Activated CD4-positive, alpha-beta memory T cell treated with anti-CD3 and anti-CD28 coated beads for 36 hours (primary cell): ENCODE measurements at places on chromosomes 7 and 10. TPM values are rescaled to one million over a fixed set of nuclear protein-coding genes. Genes with fewer than 3 reads are reported as not detected.

- H3K27me3 ChIP-seq: no peaks in the 10 kb centered on the region
- no peaks in the 10 kb centered on the region for H3K4me1 ChIP-seq
- H3K27ac ChIP-seq: no peak overlapping the region
- DNase-seq: no peak
- no peaks in the 10 kb centered on the region for H3K36me3 ChIP-seq
Measured at GRCh38 chr7:46109437-46109836, 188.4 kb upstream of the IGFBP3 start.

GRCh38 chr10:101358706-101359300, 4.8 kb downstream of the BTRC start:
- peaks cover under 1% of the 10 kb centered on the region for H3K27me3 ChIP-seq
- DNase-seq: no peak
- no peak overlapping the region for H3K27ac ChIP-seq
- peaks cover 26% of the 10 kb centered on the region for H3K4me1 ChIP-seq

DNA sequence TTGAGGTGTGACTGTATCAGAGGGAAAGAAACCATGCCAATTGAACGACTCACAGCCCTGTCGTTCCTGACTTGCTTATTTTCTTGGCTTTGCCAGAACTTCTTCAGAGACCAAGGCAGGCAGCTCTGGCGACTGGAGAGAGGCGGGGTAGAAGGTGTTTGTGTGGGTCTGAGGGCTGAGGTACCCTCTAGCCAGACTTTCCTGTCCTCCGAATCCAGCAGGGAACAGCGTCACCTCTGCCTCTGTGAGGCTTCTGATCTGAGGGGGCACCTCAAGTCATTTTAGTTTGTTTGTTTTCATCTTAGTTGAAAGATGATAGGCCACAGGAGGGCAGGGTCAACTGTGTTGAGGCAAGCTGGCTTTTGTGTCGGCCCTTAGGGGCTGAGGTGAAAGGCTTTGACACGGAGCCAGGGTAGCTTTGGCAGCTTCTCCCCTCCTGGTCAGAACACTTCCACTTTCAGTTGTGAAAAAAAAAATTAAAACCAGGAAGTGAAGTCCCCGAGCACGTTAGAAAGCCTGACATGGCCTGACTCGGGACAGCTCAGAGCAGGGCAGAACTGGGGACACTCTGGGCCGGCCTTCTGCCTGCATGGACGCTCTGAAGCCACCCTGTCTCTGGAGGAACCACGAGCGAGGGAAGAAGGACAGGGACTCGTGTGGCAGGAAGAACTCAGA, 1.9 kb downstream of the ACSL5 start:
- H3K27ac ChIP-seq: peak overlapping the region; percentile 95
- peak overlapping the region; percentile 94 for H3K4me3 ChIP-seq
- H3K4me1 ChIP-seq: peaks cover 56% of the 10 kb centered on the region
- no peaks in the 10 kb centered on the region for H3K27me3 ChIP-seq
- DNase-seq: peak; percentile 58
- peaks cover 19% of the 10 kb centered on the region for H3K36me3 ChIP-seq

DNA sequence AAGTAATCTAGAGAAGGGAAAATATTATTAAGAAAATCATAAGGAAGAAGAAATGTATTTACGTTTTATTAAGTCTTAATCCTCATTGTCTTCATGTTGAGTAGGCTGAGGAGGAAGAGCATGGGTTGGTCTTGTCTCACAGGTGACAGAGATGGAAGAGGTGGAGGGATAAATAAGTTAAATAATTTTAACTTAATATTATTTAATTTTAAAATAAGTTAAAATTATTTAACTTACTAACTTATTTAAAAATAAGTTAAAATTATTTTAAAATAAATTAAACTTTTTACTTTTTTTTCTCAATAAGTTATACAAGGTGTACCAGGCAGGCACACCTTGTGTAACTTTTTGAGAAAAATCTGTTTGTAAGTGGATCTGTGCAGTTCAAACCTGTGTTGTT, 36.6 kb downstream of the STK31 start:
- no peaks in the 10 kb centered on the region for H3K4me1 ChIP-seq
- H3K27me3 ChIP-seq: no peaks in the 10 kb centered on the region
- H3K4me3 ChIP-seq: no peak overlapping the region
- H3K36me3 ChIP-seq: peaks cover 8% of the 10 kb centered on the region
- no peak overlapping the region for H3K27ac ChIP-seq

- no peaks in the 10 kb centered on the region for H3K4me1 ChIP-seq
- H3K27ac ChIP-seq: no peak overlapping the region
- no peak overlapping the region for H3K4me3 ChIP-seq
- no peak for DNase-seq
- H3K36me3 ChIP-seq: no peaks in the 10 kb centered on the region
Measured at GRCh38 chr10:116237260-116237659, 35.7 kb downstream of the GFRA1 start.

GRCh38 chr7:118152149-118152548, 31.8 kb upstream of the LSM8 start:
- H3K4me3 ChIP-seq: no peak overlapping the region
- H3K27ac ChIP-seq: no peak overlapping the region
- no peak for DNase-seq

DNA sequence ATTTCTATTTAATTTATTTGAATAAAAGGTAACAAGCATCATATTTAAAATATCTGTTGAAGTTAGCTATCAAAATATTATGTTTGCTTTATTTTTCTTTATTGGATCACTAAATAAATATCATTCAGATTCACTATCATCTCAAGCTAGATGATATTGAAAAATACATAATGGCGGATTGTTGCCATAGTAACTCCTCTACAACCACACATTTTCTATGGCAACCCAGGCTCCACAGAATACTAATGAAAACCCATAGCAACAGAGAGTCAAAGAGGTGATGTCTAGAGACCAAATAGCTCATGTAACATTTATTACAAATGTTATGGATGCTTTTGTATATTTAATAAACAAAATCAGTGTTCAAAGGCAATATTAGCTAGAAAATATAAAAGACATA, 148.9 kb upstream of the CDK1 start:
- no peak overlapping the region for H3K27ac ChIP-seq
- no peaks in the 10 kb centered on the region for H3K27me3 ChIP-seq
- no peak overlapping the region for H3K4me3 ChIP-seq
- DNase-seq: no peak

DNA sequence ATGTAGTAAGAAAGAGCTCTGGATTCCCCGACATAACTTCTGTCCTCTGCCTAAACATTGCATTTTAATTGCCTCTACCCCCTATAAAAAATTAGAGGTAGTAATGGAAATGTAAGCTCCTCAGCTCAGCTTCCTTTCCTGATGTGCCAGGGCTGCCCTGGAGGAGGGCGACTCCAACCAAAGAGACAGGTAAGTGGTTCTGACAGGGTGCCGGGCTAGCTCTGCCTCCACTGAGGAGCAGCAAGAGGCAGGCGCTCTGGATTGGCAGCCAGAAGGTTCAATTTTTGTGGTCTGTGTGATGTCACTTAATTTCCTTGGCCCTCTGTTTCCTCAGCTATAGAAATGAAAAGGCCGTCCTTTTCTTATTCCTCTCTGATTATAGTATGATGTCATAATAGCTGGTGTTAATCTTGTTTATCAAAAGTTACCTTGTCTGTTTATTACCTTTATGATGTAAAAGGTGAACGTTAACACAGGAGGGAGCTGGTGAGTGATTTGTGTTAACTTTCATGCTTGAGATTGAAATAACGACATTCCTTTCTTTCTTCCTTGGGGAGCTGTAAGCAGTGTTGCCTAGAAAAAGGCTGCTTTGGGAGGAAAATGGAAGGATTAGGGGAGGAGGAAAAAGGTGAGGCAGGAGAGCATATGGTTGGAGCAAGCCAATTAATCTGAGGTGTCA, 51.8 kb downstream of the ANLN start:
- H3K27ac ChIP-seq: no peak overlapping the region

DNA sequence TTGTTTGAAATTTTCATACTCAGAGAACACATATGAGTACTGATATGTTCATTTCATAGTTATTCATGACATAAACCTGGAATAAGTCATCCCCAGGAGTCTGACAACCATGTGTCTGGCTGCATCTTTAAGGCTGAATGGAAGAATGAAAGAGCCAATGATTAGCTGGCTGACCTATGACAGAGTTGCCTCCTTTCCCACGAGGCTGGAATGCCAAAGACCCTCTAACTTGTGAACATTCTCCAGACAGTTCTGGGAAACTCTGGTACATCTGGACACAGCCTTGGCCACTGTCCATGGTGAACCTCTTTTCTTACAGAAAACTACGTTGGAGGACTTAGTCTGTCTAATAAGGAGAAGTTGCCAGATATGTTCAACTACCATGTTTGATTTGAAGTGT, 380.8 kb upstream of the MKI67 start:
- DNase-seq: no peak
- peaks cover 3% of the 10 kb centered on the region for H3K27me3 ChIP-seq
- H3K4me1 ChIP-seq: no peaks in the 10 kb centered on the region
- H3K4me3 ChIP-seq: no peak overlapping the region
- H3K36me3 ChIP-seq: no peaks in the 10 kb centered on the region
- H3K27ac ChIP-seq: no peak overlapping the region

DNA sequence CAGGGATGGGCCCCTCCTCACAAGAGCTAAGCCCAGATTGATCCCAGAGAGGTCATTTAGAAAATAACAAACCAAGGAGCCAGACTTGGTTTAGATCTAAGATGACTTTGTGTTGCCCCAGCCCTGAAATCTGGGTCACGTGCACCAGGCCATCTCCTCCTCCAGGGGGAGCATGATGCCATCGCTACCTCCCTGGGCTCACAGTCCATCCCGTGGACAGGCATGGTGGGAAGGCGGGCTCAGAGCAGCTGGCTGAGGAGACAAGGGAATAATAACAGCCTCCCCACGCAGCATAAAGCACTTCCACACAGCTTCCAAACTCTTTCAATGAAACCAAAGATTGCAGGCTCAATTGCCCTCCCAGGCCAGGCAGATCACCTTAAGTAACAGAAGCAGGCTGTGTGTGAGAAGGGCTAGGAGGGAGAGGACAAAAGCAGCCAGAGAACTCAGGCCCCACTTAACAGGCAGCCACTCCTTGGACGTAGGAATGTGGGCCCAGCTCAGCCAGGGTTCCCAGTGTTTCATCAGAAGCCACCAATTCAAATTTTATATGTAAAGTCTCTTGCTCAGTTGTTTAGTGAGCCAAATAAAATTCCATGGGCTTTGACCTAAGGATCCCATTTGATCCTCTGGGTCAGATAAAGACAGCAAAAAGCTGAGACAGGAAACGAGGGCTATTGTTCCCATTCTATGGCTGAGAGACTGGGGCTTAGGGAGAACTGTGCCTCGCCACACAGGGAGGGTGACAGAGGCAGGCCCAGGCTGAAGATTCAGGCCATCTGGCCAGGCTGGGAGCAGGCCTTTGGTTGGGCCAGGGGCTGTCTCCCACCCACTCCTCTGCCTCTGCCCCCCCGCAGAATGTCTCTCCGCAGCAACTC, 100.2 kb downstream of the COL13A1 start:
- no peaks in the 10 kb centered on the region for H3K27me3 ChIP-seq
- H3K4me1 ChIP-seq: no peaks in the 10 kb centered on the region
- peak; percentile 32 for DNase-seq

GRCh38 chr7:130463553-130464434, 23.0 kb upstream of the CEP41 start:
- no peak overlapping the region for H3K27ac ChIP-seq
- peaks cover 6% of the 10 kb centered on the region for H3K36me3 ChIP-seq
- H3K4me3 ChIP-seq: no peak overlapping the region
- no peak for DNase-seq
- no peaks in the 10 kb centered on the region for H3K4me1 ChIP-seq

DNA sequence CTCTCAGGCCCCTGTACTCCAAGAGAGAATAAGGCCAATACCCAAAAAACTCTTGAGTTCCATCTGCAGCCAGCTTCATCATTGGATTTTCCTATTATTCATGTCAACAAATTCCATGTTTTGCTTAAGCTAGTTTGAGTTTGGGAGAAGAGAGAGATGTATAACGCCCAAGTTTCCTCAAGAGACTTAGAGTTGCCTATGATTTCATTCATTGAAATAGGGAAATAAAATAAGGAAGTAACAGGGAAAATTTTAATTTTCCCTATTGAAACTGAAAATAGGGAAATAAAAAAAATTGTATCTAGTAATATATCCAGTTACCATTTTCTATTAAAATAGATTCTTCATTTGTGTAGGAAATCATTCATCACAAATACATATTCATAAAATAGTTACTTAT, 66.5 kb upstream of the SVIL start:
- H3K4me1 ChIP-seq: peaks cover 31% of the 10 kb centered on the region
- no peak overlapping the region for H3K27ac ChIP-seq
- DNase-seq: no peak
- H3K27me3 ChIP-seq: no peaks in the 10 kb centered on the region
- no peak overlapping the region for H3K4me3 ChIP-seq

Gene GSDME
- total RNA-seq: 4.7 TPM

Gene NME8
- not detected for total RNA-seq

Gene SPOCK2
- total RNA-seq: 218 TPM

Gene TMEM26
- total RNA-seq: not detected
